ENCODE measurements at places on chromosomes 7 and 10. TPM values are rescaled to one million over a fixed set of nuclear protein-coding genes. Genes with fewer than 3 reads are reported as not detected.

GARIN1A gene
- 2.3 TPM for total RNA-seq

DNA sequence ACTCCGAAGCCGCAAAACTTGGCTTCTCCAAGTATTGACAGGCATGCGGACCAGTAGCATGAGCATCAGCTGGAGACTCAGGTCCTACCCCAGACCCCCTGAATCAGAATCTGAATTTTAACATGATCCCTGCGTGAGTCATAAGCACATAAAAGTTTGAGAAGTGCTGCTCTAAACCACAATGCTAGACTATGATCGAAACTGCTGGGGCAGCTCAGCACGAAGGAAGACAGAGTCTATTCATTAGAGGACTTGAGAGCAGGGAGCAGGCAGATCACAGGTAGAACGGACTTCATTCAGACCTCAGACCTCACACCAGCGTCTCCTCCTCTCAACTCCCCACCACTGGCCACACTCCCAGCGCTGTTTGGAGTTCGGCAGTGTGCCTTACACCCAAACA, 16.9 kb downstream of the CAMK2G start:
- DNase-seq = no peak

- no peak for DNase-seq
Observed at GRCh38 chr7:140624392-140625191, 16.0 kb downstream of the DENND2A start.

DNA sequence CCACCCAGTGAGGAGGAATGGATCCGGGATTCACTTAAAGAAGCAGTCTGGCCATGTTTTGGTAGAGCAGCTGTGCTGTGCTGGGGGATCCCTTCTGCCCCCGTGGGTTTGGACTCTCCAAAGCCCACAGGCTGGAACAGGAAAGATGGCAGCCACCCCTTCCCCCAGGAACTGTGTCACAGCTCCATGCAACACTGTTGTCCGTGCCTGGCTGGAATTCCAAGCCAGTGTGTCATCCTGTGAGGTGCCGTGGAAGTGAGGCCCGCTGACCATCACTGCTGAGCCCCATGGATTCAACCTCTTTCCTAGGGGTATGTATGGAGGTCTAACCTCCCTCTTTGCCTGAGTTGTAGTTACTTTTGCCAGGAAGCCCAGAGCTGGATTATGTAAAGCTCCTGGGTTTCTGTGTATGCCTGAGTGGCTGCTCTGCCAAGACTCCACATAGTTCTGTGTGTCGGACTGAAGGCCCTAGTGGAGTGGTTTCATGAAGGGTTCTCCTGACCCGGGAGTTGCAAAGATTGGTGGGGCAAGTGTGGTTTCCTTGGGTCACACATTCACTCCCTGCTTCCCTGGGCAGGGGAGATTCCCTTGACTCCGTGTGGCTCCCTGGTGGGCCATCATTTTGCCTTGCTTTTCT, 35.1 kb upstream of the PCGF5 start:
- peak; percentile 19 for DNase-seq

GRCh38 chr10:116728526-116729096, 13.8 kb downstream of the HSPA12A start:
- DNase-seq = no peak

- peak; percentile 41 for DNase-seq
Observed at GRCh38 chr7:131235489-131236317, 92.0 kb upstream of the MKLN1 start.

DNMBP gene
- 34.2 TPM for total RNA-seq

DNA sequence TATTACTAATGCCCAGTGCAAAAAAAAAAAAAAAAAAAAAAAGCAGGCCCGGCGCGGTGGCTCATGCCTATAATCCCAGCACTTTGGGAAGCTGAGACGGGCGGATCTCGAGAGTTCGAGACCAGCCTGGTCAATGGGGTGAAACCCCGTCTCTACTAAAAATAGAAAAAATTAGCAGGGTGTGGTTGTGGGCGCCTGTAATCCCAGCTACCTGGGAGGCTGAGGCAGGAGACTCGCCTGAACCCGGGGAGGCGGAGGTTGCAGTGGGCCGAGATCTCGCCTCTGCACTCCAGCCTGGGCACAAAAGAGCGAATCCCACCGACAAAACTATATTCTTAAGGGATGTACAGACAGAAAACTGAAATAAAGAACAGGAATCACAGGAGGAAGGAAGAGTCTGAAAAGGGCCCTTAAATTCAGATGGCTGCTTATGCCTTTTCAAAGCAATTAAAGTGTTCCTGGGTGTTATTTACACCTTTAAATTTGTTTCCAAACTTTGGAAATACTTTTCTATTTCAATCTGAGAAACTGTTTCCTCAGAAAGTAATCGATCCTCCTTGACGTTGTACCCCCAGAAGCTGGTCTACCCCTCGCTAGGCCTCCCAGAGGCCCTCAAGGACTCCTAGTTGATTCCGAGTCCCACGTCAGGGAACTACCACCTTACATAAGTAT, 2.0 kb upstream of the KMT2E start:
- no peak for DNase-seq

GRCh38 chr7:19930851-19931250, 157.4 kb upstream of the TMEM196 start:
- no peak for DNase-seq

GRCh38 chr10:44967616-44968015, 8.0 kb downstream of the RASSF4 start:
- no peak for DNase-seq

- DNase-seq = no peak
Observed at GRCh38 chr10:51001587-51001986, 72.7 kb upstream of the PRKG1 start.

DNA sequence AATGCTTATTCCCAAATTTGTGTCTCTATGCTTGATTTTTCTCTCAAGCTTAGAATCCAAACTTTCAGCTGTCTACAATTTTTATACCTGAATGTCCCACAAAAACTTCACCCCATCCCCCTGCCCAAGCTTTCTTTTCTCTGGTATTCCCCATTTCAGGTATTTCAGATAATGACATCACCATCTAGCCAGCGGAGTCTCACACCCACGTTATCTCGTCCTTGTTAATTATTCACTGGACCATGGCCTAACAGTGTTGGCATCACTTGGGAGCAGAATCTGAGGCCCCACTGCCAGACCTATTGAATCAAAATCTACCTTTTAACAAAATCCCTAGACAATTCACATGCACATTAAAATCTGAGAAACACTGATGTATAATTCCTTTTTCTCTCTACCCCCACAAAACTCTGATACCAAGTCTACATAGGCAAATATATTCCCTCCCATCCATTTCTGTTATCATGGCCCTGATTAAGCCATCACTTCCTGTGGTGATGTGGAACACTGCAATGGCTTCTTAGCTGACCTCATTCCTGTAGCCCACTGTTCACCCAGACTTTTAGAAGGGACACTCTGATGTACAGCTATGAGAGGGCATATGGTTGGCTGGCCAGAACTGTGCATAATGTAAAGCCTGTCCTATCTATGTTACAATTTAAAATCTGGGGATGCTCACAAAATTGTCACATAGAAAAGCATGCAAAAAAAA, 31.4 kb downstream of the ZNF438 start:
- DNase-seq = no peak

ITGA8 gene
- 1,173 TPM for total RNA-seq

KEL gene
- not detected for total RNA-seq

DNA sequence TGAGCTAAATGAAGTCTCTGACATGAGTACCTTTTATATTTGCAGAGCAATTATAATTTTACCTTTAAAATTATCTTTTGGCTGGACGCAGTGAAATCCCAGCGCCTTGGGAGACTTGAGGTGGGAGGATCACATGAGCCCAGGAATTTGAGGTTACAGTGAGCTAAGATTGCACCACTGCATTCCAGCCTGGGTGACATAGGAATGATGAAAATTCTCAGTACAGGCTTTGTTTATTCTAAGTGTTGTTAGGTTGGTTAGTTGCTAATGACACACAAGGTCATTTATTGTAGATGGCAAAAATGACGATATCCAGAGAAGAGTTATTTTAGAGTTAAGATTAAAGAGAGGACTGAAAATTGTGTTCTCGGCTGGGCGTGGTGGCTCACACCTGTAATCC, 87.6 kb downstream of the XRCC2 start:
- no peak for DNase-seq

IGFBP1 gene
- not detected for total RNA-seq

DNA sequence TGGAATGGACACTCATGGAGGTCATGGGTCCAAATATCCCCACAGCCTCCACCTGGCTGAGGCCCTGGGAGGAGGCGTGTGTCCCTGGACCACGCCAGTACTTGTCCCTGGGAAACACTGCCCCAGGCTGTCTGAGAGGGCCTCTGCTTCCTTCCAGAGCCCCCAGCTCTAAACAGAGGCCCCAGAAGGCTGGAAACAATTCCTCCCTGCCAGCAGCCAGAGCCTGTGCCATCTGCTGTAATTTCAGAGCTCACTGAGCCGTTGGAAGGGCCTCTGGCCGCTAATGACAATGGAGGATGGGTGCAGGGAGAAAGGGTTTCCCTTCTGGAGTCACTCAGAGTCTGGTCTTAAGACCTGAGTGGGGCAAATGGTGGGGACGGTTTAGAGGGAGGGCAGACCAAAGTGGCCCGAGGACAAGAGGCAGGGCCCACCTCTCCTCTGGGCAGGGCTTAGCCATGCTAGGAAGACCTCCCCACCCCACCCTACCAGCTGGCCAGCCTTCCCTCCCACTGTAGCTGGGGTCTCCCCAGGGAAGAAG, 7.1 kb downstream of the CHAT start:
- no peak for DNase-seq

- DNase-seq = no peak
Observed at GRCh38 chr10:14736600-14737081, 38.1 kb downstream of the FAM107B start.

DNA sequence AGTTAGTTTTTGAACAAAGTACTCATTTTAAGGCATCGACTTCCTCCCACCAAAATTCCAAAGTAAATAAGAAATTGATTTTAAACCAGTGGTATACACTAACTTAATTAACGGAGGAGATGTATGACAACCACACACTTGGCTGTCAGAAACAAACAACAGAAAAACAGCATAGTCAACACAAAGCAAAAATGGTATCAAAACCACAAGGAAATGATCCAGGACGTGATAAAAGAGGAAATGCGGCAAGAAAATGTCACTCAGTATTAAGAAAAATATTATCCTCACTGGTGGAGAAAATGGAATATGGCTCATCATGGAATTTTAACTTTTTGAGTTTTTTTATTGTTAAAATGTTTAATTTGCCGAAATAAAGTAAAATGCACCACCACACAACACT, 17.5 kb downstream of the KIAA1549 start:
- DNase-seq = no peak

- no peak for DNase-seq
Observed at GRCh38 chr7:2116989-2117591, 115.7 kb downstream of the MAD1L1 start.

MUC12 gene
- total RNA-seq = not detected

DNA sequence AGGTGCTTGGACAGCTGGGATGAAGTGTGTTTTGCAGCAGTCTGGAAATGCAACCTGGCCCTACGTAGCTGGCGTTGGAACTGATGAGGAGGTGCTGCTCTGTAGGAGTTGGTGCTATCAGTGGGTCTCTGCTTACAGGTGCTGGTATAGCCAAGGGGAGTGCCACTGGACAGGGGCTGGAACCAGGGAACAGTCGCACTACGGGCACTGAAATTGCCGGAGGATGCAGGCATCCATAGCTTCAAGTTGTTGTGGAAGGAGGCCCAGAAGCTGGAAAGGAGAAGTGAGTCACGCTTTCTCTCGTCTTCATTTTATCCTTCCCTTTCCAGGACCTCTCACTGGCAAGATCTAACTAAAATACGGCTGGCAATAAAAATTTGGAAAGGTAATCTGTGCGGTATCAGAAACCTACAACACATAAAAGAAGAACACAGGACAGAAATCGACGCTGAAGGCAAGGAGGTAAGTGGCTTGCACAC, 25.8 kb downstream of the MACC1 start:
- DNase-seq = no peak

DNA sequence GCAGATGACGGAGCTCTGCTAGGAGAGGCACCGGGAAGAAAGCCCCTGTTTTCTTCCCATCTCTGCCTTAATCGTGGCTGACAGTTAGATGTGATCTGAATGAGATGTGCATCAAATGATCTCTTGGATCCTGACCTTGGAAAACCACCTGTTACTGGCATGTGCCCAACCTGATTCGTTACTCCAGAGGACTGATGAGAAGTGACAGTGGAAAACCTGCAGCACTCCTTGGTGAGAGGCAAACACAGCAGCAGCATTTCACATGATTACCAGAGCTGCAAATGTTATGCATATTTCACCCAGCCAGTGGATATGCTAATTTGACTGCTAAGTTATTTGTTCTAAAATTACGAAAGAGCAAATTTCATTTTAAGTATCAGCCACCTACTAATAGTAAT, 95.3 kb downstream of the PTPRN2 start:
- DNase-seq = no peak

DNA sequence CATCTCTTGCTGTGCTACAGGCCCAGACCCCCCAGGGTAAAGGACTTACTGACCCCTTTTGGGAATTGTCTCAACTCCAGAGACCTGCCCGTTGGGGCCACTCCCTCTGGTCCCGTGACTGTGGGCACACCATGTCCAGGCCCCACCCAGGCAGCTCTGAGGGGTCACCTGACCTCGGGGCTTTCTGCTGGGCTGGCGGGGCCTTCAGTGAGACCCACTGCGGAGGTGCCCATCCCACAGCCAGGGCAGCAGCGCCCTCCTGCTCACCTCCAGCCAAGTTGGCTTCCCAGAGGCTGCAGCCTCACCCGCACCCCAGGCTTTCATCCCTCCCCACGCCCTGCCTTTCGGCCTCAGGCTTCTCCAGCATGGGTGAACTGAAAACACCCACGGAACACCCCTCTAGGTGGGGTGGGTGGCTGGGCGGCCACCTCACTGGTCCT, 147.2 kb downstream of the DNAJB6 start:
- no peak for DNase-seq

- DNase-seq = no peak
Observed at GRCh38 chr10:112812586-112812985, 137.5 kb upstream of the TCF7L2 start.

ZNF862 gene
- 17.3 TPM for total RNA-seq

DNA sequence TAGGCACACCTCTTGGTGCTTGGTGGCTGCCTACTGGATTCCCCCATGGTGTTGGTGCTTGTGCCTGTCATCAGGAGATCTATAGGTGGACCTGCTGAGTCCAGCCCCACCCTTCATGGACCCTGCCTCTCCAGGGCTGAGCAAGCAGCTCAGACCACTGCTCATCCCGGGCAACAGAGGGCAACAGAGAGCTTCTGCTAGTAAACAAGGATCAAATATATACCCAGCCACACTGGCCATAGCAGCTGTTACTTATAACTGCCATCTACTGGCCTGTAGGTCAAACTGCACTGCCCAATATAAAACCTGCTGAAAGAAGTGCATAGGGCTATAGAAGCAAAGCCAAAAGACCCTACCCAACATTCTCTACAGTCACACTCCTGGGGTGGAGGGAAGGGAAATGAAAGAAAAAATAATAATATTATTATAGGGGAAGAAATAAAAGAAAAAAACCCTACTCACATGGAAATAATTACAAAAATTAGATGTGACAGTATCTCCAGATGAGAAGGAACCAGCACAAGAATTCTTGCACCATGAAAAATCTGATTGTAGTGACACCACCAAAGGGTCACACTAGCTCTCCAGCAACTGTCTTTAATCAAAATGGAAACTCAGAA, 54.9 kb upstream of the ZNF800 start:
- no peak for DNase-seq
